AG20443 (cell line): ENCODE measurements at places on chromosomes 7 and 10.

- no peak for DNase-seq
These were observed 82.9 kb downstream of the CFTR start for GRCh38 chr7:117562759-117563158.

- DNase-seq: no peak
These were observed 1.3 kb downstream of the HELLS start for GRCh38 chr10:94546901-94547185.

DNA sequence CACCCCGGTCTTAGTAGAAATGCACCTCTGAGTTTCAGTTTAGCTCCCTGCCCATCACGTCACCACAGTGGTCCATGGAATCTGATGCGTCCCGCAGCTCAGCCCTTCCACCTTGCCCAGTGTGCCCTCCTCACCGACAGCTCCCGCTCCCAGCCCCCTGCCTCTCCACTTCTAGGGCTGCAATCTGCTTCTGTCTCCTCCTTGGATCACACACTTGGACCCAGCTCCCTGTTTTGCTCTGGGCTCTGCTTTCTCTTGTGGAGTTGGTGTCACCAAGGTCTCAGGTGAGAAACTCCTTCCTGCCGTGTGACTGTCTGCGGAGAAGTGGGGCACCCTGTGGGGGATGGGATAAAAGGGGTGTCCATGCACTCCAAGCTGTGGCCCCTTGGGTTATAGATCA, 37.9 kb downstream of the GPR26 start:
- DNase-seq: no peak

GRCh38 chr7:75621124-75621523, 117.6 kb downstream of the HIP1 start:
- DNase-seq: no peak

GRCh38 chr10:124721330-124722045, 22.7 kb downstream of the FAM53B start:
- no peak for DNase-seq

DNA sequence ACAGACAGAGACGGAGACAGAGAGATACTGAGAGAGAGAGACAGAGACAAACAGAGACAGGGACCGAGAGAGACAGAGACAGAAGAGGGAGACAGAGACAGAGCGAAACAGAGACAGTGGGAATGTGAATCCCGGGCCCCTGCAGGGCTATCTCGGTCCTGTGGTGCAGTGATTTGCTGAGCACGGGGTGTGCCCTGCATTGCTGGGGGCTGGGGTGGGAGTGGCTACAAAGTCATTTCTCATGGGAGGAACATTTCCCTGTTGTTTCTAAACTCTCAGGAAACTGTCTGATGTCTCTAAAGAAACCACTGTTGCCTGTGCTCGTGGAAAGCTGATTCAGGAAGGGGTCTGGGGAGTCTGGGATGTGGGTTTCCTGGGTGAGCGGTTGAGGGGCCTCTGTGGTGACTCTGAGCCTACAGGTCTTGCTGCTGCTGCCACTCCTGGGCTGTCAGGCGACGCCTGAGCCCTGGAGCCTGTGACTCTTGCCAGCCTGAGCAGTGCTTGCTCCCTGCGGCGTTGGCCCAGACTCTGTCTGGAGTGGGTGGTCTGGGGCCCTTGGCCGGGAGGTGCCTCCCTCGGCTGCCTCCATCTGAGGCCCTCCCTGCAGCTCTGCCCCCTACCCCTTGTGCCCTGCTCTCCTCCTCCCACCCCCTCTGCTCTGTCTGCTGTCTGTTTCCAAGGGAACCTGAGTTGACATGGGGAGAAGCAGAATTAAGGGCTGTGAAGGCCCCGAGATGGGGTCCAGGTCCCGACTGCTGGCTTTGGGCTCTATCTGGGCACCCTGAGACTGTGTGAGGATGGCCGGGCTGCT, 292.0 kb downstream of the WDR37 start:
- DNase-seq: no peak

GRCh38 chr7:77395626-77396025, 20.5 kb downstream of the GSAP start:
- DNase-seq: no peak

GRCh38 chr10:3803295-3803926, 18.4 kb upstream of the KLF6 start:
- DNase-seq: no peak

- DNase-seq: no peak
These were observed 5.1 kb downstream of the ELFN1 start for GRCh38 chr7:1675036-1675671.

GRCh38 chr7:40000734-40001315, 50.8 kb downstream of the CDK13 start:
- DNase-seq: no peak

DNA sequence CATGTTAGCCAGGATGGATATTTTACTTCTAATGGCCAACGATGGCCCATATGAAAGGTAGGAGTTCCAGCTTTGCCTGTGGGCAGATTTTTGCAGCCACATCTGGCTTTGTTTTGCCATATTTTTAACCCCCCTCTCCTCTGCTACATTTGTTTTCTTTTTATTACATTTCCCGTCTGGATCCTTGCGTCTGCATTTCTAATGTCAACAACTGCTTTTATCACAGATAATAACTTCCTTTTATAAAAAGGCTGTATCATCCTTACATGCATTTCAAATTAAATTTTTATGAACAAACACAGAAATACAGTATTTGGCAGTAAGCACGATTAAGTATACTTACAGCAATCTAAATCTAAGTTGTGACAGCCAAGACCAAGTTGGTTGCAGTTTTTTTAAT, 156.0 kb downstream of the BAMBI start:
- DNase-seq: no peak

- peak; percentile 46 for DNase-seq
These were observed 2.2 kb upstream of the STRIP2 start for GRCh38 chr7:129431911-129432643.

GRCh38 chr7:42856605-42856987, 55.3 kb downstream of the C7orf25 start:
- peak; percentile 48 for DNase-seq

GRCh38 chr10:124686707-124687376, 57.3 kb downstream of the FAM53B start:
- DNase-seq: no peak

DNA sequence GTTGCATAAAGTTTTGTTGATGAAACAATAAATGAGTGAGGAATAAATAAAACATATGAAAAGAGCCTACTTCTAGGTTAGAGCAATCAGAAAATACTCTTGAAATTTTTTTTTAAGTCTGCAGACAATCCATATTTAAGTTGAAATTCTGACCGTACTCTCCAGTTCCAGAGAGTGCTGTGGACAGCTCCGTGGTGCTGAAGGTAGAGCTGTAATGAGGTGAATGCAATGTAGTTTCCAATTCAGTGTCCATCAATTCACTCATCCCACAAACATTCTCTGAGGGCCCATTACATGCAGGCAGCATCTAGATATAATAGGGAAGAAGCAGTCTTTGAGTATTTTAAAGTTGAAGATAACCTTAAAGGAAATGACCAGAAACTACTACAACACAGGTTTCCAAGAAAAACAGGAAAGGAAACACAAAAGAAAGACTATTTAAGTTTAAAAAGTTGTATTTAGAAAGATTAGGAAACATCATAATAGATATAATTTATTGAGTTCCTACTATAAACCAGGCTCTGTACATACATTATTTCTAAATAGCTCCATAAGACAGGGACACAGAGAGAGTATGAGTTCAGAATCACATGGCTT, 44.0 kb upstream of the CRTAC1 start:
- DNase-seq: peak; percentile 25

GRCh38 chr10:73774637-73775036, 7.2 kb upstream of the CHCHD1 start:
- no peak for DNase-seq

DNA sequence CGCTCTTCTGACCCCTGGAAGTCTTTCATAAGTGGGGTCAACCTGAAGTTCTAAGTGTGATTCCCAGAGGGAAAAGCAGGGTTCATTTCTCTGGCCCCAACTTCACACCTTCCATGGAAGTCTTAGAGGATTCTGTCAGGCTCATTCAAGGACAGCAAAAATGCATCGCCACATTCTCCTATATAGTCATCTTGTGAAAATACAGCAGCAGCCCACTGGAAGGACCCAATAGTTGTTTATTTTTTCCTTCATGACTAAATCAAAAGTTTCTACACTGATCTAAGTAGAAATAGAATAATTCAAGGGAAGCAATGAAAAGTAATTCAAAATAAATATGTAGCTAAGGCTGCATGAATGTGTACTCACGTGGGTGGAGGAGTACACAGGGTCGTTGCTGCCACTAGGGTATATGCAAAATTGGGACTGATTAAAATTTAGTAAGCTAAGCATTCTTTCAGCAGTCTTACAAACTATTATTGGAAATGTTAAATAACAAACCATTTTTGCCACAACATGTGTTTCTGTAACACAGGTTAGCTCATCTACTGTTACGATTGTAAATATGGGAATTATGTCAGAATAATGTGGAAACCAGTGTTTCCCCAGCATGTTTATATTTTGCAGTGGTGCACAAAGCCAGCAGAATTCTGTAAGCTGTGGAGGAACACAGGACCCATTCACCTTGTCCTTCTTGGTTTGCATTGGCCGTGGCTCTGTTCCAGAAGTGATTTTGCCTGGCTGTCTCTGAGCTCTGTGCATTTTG, 33.5 kb downstream of the EEPD1 start:
- DNase-seq: no peak

GRCh38 chr10:30172673-30173072, 113.3 kb upstream of the JCAD start:
- peak; percentile 26 for DNase-seq

DNA sequence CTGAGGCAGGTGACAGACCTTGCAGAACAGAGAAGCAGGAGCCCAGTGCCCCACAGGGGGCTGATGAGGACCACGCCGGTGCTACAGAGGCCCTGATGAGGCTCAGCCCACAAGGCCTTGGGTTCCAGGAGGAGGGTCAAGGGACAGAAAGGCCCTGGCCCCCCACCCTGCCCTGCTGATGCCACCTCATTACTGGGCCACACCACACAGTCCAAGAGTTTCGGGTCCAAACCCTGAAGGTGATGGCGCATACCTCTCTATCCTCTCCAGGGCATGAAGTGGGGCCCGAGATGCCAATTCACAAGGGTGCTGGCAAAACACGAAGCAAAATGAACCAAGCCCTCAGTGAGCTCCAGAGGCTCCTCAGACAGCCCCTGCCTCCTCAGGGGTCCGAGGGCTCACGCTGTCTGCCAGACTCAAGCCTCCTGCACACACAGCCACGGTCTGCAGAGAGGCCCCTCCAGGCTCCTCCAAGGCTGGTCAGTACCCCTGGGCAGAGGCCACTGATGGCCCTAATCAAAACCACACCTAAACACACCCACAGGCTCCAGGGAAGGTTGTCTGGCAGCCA, 32.3 kb downstream of the RASGEF1A start:
- no peak for DNase-seq

DNA sequence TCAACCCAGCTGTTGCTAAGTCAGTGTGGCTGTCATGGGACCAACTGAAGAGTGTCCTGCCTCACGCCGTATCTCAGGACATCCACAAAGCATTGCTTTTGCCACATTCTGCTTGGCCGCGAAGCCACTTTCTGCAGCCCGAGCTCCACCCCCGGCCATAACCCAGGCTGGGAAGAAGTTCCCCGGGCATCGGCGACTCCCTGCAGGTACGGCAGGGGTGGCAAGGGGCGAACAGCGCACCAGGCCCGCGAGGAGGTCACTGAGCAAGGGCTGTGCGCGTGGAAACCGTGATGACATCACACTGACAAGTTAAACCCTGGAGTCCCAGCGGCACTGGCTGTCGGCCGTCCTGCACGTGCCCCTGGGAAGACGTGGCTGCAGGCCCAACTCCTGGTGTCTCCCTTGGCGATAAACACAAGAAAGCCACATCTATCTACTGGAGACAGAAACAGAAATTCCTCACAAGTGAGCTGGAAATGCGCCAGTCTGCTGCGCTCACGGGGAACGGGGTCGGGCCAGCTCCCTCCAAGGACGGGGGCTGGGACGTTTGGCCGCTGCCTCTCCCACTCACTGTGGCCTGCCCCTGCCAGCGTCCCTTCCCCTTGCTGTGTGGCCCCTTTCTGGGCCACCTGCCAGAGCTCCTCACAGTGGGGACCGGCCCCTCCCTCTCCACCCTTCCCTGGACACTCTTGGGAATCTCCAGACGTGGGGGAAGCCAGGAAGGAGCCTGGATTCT, 326.3 kb downstream of the DNAJB6 start:
- no peak for DNase-seq

- DNase-seq: no peak
These were observed 111.7 kb upstream of the STARD3NL start for GRCh38 chr7:38066391-38066790.

DNA sequence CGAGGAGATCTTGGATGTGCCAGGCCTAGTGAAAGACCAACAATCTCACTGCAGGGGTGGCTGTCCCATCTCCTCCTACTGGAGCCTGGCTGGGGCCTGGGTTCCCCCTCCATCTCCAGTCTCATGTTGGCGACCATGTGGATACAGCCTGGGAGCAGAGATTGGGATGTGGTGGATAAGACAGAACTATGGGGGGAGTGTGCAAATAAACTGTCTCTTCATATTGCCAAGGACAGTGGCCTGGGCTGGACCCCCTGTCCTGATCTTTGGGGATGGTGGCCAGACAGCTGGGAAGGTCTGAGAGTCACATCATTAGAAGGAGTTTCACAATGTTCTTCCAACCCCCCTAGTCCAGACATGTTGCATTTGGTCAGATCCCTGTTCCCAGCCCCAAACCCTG, 5.8 kb upstream of the MINDY4 start:
- DNase-seq: no peak

DNA sequence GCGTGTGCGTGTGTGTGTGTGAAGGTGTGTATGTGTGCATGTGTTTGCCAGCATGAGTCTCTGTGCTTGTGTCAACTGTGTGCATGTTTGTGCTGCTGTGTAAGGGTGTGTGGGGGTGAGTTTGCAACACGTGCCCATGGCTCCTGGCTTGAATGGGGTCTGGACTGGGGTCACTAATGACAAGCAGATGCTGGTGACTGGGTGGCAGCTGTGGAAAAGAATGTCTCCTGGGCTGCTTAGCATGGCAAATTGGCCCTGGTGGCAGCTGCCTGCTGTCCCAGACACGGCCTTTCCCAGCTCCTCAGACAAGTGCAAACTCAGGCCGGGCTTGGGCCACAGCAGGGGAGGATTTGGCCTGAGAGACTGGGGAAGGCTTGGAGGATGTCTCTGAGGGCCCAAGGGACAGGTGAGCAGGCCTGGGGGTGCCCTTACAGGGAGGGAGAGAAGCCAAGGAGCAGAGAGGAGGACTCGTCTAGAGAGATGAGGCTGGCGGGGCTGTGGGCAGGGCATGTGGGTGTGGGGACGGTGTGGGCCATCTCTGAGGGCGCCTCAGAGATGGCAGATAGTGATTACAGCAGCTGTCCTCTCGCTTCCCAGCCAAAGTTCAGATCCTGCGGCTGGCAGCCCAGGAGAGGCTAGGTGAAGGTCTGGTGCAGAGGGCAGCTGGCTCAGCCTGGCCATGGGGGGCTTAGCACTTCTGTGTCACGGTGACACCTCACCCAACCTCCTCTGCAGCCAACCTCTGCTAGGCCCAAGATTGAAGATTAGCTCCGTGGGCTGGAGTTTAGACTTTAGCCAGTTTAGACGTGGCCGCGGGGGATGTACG, 1.5 kb downstream of the AQP1 start:
- no peak for DNase-seq
